ENCODE measurements at places on chromosomes 6 and 20.
A peak's percentile ranks its signal among the peaks of the same experiment; 100 is the strongest.

DNA sequence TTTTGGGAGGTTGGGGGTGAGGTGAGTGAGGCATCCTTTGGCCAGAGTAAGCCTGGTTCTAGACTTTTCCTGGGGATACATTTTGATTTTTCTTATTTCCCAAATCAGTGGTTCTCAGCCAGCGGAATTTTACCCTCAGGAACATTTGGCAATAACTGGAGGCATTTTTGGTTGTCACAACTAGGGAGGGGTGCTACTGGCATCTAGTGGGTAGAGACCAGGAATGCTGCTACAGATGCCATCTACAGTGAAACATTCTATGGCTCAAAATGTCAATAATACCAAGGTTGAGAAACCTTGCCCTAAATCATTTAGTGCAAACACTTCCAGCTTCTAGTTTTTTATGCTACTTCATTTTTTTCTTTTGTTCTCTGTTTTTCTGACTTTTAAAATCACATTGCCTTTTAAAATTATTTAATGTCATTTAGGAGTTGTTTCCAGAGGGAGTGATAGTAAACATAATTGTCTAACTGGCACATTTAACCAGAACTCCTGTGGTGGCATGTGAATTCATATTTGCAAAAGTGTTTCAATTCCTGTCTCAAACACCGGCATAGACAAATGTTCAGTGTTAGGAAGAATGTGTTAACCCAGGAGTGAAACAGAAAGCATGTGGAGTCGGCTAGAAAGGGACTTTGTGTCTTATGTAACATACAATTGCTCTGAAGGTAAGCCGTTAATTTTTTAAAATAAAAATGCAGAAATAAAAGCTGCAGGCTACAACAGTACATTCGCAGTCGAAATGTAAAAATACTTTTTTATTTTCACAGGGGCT, 59.0 kb downstream of the QRSL1 start:
- no peak for DNase-seq

DNA sequence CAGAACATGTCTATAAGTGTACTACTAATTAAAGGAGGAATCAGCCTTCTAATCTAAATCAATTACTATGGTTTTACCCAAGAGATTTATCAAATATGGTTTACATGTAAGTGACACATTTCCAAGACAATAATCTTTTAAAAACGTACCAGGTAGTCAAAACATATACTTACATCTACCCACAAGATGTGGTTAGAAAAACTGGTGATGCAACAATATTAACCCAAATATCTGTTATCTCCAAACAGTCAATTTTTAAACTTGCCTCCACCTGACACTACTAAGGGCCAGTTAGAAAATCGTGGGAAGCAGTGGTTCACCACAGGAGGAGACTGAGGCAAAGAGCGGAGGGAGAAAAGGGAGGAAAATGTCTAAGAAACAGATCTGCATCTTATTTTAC, 28.0 kb downstream of the NOL7 start:
- DNase-seq, result no peak

DNA sequence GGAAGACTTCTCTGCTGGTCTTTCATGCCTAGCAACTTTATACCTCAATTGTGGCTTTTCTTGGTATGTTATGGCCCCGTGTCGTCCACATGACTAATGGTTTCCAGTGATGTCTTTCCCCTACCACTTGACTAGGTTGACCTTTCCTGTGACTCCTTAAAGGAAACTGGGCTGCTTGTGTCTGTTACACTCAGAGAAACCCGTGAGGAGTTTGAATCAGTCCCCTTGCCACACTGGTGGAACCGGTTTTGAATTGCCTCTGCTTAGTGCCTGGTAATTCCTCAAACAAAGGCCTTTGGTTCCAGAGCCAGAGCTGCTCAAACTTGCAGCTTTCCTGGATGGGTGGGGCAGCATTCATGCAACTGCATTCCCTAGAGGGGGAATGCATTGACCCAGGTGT, 21.9 kb downstream of the ECT2L start:
- peak; percentile 43 for DNase-seq

DNA sequence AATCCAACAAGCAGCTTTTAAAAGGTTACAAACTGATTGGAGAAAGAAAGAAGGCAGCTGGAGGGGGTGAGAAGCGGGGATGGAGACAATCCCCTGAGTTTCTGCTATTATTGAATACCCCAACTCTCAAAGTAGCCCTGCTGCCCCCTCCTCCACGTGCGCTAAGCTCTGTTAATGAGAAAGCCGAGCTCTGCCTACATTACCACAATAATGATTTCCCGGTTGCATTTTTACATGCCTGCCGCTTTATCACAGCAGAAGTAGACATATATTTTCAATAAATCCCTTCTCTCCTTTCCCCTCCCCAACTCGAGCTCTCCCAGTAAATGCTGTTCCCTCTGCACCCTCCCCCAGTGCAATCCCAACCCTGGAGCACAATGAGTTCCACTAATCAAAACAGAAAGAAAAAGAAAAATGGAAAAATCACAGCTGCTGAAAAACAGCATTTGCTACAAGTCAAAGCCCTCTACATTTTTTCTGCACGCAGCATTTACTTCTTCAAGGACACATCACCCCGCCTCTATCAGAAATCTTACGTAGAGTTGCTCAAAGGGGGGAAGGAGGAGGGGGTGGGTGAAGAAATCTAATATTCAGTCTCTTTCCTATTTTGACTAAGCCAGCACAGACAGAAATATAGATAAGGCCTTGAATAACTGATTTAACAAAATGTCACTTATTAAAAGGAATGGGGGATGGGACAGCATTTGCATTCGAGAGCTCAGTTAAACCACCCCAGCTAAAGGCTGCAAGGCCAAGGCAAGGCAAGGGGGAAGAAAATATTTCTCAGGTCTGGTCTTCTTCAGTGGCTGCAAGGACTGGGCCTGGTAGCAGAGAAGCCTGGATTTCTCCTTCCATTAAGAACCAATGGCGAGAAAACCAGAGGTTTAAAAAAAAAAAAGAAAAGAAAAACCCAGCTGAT, 10.7 kb downstream of the TRERF1 start:
- no peak for DNase-seq

DNA sequence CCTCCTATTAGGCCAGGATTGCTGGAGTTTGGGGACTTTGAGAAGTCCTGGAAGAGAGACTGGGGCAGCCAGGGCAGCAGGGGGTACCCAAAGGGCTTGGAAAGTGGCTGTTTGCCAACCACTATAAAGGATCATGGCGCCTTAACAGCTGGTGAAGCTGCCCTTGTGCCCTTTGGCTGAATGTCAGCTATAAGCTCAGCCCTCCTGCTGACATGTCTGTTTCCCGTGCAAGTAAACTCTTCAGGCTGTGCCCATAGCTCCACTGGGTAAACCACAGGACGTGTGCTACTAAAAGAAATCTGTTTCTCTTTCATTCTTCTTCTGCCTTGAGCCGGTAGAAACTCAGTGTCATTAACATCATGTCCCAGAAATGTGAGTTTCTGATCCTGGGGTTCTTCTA, 97.3 kb downstream of the CAP2 start:
- peak; percentile 5 for DNase-seq

Data from activated CD4-positive, alpha-beta T cell treated with anti-CD3 and anti-CD28 coated beads for 36 hours (primary cell).